ENCODE measurements at places on chromosomes 6 and 20.

DNA sequence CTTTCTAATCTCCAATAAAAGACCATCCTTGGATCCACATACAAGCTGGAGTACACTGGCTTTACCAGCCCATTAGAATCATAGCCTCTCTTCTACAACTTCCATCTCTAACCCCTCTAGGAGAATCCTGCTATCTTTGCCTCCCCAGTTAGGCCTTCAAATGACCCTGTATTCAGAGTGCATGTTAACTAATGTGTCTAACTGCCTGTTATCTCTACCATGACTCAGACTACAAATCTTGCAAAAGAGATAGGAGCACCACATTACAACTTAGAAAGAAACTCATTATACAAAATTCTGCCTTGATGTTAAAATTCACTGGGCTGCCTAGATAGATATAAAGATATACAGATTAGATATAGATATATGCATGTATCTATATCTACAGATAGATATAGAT is 28.2 kb downstream of the GPR63 start:
- peak; percentile 9 for DNase-seq

DNA sequence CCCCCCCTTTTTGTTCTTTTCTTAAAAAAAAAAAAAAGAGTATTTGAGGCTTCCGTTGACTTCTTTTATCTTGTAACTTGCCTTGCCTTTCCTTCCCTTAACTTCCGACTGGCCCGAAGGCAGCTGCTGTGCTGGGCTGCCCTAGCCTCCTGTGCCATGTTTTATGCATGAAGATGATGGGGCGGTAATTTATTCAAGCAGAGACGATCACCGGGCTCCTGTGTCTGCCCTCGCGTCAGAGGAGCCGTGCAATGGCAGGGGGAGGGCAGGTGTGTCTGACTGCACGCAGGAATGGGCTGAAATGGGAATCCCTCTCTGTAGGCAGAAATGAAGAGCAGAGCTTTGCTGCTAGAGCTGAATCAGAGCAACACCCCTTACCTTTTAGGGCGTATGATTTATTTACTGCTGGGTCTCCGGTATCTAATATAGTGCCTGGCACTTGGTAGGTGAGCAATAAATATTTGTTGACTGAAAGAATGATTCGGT is 106.3 kb upstream of the RIPOR2 start:
- DNase-seq: no peak

- DNase-seq: no peak
Observed at GRCh38 chr20:53929974-53930650, 140.3 kb downstream of the BCAS1 start.

DNA sequence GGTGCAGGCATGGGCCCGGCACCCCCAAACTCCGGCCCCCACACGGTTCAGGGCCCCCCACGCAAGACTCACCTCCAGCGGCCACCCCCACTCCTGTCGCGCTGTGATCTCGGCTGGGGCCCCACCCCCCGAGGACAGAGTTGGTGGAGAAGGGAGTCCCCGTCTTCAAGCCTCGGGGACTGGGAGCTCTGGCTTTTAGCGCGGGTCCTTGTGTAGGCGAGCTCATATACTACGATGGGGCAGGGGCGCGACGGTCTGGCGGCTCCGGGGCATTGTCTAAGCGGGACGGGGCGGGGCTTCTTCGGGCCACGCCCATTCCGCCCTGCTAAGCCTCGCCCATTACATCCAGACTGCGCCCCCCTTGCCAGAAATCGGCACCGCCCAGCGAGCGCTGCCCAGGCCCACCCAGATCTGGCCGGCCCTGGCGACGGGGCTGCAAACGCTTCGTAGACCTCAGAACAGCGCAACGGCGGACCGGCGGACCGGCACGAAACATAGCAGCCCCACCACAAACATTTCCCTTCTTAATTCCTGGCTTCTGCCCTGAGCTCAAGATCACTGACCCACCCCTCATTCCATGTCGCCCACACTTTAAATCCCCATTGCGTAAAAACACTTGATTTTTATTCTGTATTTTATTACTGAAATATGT is 1.0 kb upstream of the DDAH2 start:
- peak; percentile 96 for DNase-seq

DNA sequence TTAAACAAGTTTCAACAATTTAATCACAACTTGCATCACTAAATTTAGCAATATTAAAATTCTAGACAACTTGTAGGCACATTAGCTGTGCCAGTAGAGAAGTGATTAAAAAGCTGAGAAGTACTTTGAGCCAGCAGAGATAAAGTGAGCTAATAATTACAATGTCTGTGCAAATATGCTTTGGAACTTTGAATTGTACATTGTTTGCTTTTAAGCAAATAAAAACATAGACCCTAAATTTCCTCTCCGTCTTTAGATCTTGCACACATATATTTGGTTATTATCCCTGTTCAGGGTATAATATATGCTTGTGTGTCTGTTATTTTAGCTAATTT is 44.2 kb upstream of the DEFB112 start:
- no peak for DNase-seq

GRCh38 chr20:2625062-2625461 is 27.4 kb upstream of the NOP56 start:
- peak; percentile 72 for DNase-seq

GRCh38 chr6:156658966-156659821 is 118.0 kb upstream of the ARID1B start:
- DNase-seq: no peak

DNA sequence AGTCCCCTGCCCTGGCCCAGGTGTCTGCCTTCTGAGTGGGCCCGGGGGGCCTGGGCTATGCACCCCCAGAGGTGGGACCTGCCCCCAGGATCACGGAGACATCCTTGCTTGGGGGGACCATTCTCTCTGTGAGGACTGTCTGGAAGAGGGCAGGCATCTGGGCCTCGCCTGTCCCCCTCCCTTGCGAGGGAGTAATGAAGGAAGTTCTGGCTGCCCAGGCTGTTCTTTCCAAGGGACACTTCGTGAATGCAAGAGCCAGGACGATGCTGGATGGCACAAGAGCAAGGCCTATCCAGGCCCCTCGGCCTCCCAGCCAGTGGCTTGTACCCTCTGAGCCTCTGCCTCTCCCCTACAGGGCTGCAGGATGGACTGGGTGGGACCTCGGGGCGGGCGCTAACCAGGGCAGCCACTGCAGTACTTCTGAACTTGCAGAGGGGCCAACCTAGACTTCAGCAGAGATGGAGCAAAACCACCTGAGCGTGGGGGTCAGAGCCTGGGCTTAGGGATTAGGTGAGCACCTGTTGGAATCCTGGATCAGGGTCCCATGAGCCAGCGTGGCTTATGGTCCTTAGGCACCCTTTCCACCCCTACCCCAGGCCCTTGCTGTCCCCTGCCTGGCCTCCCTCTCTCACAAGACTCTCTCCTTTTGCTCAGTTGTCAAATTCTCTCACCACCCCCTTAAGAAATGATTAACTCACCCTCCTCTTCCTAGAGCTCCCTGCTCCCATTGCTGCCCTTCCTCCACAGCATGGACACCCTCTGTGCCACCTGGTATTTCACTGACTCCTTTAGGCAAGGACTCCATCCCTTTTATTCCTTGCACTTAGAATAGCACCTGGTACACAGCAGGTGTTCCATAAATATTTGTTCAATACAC is 53.2 kb downstream of the CTCFL start:
- no peak for DNase-seq

GRCh38 chr20:37323985-37324384 is 22.0 kb upstream of the SRC start:
- peak; percentile 89 for DNase-seq

DNA sequence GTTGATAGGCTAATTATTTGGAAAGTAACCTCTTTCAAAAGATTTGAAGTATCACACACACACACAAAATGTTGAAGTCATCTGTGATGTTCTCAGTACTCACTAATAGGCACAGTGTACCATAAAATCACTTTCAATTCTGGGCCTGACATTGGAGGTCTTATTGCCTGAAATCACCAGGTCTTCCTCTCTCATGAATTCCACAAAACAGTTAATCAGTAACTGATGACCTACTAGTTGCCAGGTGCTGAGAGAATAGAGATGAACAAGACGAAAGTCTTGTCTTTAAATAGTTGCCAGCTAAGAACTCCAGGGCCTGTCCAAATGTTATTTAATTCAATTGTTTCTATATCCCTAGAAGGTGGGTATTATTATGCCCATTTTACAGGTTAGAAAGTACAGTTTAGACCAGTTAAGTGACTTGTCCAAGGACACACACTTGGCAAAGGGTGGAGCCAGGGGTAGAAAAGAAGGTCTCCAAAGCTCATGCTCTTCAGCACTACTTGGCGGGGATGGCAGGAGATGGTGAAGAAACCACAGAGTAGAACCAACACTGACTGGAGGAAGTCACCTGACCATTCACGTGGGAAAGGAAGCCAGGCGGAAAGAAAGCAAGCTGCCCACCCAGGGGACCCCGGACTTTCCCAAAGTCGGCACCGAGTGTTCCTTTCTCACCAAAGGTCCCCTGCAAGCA is 116.4 kb downstream of the KIF6 start:
- DNase-seq: no peak

GRCh38 chr20:40368876-40369275 is 320.2 kb downstream of the MAFB start:
- no peak for DNase-seq

- DNase-seq: no peak
Observed at GRCh38 chr6:79599725-79600259, 31.3 kb upstream of the SH3BGRL2 start.

- DNase-seq: peak; percentile 64
Observed at GRCh38 chr6:40894962-40895799, 143.8 kb downstream of the UNC5CL start.

- no peak for DNase-seq
Observed at GRCh38 chr6:128135325-128135724, 234.5 kb upstream of the THEMIS start.

GRCh38 chr20:15857173-15857784 is 716.0 kb downstream of the KIF16B start:
- no peak for DNase-seq

DNA sequence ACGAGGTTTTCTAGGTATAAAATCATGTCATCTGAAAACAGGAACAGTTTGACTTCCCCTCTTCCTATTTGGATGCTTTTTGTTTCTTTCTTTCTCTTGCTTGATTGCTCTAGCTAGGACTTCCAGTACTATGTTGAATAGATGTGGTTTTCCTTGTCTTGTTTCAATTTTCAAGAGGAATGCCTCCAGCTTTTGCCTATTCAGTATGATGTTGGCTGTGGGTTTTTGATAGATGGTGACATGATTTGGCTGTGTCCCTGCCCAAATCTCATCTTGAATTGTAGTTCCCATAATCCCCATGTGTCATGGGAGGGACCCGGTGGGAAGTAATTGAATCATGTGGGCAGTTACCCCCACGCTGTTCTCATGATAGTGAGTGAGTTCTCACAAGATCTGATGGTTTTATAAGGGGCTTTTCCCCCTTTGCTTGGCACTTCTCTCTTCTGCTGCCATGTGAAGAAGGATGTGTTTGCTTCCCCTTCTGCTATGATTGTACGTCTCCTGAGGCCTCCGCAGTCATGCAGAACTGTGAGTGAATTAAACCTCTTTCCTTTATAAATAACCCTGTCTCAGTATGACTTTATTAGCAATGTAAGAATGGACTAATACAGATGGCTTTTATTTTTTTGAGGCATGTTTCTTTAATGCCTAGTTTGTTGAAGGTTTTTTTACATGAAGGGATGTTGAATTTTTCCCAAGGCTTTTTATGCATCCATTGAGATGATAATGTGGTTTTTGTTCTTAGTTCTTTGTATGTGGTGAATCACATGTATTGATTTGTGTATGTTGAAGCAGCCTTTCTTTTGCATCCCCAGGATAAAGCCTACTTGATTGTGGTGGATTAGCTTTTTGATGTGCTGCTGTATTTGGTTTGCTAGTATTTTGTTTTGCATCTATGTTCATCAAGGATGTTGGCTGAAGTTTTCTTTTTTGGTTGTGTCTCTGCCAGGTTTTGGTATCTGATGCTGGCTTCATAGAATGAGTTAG is 239.1 kb downstream of the THBS2 start:
- DNase-seq: no peak

DNA sequence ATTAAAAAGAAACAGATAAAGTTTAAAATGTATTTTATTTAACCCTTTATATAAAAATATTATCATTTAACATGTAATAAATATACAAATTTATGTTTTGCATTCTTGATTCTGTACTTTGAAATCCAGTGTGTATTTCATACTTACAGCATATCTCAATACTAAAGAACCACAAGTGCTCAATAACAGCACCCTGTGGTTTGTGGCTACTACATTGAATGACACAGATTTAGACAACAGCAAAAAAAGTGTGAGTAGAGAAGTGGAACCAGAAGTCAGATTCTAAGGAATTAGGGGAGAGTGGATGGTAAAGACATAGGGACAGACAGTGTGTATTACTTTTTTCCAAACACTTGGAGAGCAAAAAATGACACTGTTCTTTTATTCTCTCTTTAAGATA is 524.5 kb downstream of the BMP2 start:
- DNase-seq: no peak

DNA sequence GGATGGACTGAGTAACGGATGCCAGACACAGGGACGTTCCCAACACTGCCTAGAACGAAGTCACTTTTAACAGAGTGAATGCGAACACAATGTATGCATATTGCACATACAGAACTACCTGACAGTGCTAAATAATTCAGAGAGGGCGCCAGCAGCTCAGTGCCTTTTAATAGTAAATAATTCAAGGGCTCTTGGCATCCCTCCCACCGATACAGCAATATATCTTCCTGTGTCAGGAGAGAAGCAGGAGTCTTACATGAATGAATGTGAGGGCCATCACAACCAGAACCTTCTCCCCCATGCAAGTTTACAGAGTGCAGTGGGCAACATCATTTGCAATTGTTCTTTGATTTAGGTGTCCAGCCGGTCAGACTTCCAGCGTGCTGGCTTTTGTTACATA is 88.4 kb upstream of the KCNG1 start:
- DNase-seq: no peak

- DNase-seq: no peak
Observed at GRCh38 chr6:51554029-51554428, 533.4 kb downstream of the PKHD1 start.

GRCh38 chr6:132742495-132742894 is 15.2 kb downstream of the VNN2 start:
- DNase-seq: no peak

GRCh38 chr6:90294989-90295853 is 1.4 kb downstream of the BACH2 start:
- peak; percentile 27 for DNase-seq

- no peak for DNase-seq
Observed at GRCh38 chr6:125512621-125513020, 210.9 kb upstream of the HDDC2 start.

DNA sequence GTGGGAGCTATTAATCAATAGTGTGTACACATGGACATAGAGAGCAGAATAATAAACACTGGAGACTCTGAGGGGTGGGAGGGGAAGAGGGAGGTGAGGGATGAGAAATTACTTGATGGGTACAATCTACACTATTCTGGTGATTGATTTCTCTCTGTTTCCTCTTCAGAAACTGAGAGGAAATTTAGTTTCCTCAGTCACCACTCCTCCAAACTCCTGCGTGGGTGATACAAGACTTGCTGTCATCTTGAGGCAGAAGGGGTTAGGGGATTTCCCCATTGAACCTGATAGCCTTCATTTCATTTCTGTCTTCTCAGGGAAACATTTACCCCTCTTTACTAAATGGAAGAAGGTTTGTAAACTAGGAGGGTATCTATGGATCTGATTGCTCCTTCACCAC is 84.3 kb upstream of the ESR1 start:
- DNase-seq: no peak

Data from adipocyte (in vitro differentiated cells).